Cortex of kidney (tissue), 1 donor: ENCODE measurements at places on chromosomes 4 and X.

DNA sequence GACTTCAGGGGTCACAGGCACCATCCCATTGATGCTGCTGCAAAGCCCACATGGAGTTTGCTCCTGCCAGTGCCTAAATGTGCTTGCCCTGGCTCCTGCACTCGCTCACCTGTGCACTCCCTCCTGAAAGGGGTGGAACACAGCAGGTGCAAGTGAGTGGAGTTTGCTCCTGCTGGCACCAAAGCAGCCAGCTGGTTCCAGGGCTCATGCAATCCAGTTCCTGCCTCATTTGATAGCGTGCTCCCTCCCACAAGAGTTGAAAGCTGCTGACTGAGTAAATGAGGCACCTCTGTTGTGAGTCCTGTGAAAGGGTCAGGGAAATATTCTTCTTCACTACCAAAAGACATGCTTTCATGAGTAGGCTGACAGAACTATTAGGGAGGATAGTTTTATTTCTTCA, 30.5 kb downstream of the CXCL8 start:
- no peak for DNase-seq

- DNase-seq, result no peak
These were observed 67.4 kb upstream of the INPP4B start for GRCh38 chr4:142913461-142914030.

DNA sequence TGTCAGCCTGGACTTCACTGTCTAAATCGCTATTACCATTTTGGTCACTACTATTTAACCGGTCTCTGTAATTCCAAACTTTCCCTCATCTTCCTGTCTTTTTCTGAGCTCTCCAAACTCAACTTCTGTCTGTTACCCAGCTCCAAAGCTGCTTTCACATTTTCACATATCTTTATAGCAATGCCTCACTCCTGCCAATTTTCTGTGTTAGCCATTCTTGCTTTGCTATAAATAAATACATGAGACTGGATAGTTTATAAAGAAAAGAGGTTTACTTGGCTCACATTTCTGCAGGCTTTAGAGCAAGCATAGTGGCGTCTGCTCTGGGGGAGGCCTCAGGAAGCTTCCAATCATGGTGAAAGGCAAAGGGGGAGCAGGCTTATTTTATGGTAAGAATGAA, 368.3 kb upstream of the GNPDA2 start:
- no peak for DNase-seq

DNA sequence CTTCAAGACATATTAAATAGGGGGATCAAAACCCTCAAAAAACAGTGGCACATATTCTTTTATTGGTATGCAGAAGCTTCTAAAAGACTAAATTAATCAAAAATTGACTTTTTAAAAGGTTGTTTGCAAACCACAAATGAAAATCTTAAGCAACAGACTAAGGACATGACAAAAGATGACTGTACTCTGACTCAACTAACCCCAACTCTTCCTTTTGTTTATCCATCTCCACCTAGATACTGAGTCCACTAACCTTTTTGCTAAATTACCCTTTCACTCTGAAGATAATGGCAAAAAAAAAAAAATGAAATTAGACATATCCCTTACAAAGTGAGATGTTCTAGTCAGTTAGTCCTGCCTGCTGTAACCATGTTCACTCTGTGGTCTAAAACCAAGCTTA, 91.6 kb upstream of the NLRP2B start:
- no peak for DNase-seq

DNA sequence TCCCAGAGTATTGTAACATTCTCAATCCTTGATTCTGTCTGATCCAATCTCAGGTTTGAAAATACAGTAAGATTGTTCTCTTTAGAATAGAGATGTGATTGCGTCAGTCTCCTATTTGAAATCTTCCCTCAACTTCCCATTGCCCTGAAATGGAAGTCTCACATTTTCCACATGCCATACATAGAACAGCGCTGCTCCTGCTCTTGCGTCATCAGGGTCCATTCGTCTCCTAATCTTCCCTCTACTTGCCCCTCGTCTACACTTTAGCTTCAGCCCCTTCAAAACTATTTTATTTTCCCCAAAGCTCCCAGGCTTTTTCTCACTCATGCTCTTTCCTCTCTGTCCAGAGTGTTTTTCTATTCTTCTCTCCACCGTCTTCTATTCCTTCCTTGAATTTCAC, 301.7 kb upstream of the MAGEB2 start:
- no peak for DNase-seq

GRCh38 chr4:55768291-55768690, 51.3 kb upstream of the EXOC1L start:
- no peak for DNase-seq

DNA sequence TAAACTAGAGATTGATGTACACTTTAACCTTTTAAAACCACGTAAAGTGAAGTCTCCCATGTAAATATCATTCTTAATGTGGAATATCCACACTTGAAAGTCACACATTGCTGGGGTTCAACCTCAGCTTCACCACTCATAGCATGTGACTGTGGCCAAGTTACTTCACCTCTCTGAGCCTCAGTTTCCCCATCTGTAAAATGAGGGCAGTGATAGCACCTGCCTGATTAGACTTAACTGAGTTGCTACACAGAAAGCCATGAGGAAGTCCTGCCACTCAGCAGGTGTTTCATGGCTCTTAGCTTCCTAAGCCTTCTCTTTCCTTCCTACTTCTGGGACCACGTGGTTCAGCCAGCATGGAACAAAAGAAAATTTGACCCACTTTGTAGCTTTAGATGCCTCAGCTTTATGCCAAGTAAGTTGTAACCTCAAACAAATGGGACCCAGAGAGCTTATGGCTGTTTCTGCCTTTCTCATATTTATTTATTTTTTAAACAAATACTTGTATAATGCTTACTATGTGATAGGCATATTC, 277.3 kb upstream of the KLF3 start:
- DNase-seq, result no peak
